Prostate gland (tissue), 2 donors: ENCODE measurements at places on chromosomes 7 and 10. TPM values are rescaled to one million over a fixed set of nuclear protein-coding genes. Genes with fewer than 3 reads are reported as not detected.

The DPCD gene
- total RNA-seq, result 23.9 TPM

DNA sequence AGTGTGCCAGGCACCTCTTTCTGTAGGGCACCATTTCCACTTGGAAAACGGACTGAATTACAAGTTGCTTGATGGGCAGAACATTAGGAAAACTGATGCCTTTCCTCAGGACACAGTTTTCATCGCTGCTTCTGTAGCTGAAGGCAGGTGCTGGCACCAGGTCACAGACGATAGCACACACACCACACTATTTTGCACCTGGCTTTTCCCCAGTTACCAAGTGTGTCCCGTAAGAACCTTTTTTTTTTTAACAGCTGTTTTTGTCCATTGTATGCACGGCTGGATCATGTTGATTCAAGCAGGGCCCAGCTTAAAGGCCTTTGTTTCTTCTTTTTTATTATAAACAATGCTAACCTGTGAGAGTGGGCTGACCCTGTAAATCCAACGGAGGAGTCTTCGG, 1.3 kb upstream of the GET4 start:
- no peak for DNase-seq

DNA sequence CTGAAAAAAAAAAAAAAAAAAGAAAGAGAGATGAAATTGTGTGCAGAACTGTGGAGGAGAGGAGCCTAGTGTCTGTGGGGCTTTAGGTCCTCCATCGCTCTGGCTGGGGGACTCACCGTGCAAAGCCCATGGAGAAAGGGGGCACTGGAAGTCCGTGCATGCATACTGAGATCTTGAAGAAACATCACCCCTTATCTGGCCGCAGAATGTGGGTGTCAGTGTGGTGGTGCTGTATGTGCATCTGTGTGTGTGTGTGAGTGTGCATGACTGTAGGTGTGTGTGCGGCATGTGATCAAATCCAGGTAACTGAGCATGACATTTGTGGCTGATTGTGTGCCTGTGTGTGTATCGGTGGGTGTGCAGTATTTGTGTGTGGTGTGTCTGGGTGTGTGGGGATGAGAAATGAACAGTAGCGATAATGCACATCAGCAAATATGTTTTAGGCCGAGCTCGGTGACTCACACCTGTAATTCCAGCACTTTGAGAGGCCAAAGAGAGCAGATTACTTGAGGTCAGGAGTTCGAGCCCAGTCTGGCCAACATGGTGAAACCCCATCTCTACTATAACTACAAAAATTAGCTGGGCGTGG, 8.8 kb upstream of the CLDN3 start:
- no peak for DNase-seq

The TAS2R5 gene
- total RNA-seq, result 2.5 TPM

- DNase-seq, result peak; percentile 30
Observed at GRCh38 chr7:101816595-101817470, 593 bp upstream of the CUX1 start.

DNA sequence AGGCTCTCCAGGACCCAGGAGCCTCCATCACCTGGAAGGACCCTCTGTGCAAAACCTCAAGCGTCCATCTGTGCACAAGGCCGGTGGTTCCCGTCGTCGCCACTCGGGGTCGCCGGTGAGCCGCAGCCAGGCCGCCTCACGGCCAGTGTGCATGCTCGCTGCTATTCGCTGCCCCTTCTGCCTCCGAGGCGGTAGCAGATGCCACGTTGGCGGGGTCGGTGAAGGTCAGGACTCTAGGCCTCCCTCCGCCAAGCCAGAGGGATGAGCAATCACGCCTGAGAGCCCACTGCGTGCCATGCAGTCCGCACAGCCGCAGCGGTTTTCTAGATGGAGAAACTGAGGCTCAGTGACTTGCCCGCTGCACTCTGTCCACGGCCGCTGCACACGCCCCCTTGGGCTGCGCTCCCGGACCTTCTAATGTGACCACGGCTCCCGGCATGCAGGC, 5.7 kb downstream of the UPK3B start:
- peak; percentile 34 for DNase-seq

GRCh38 chr7:16711730-16712129, 41.8 kb upstream of the TSPAN13 start:
- no peak for DNase-seq

DNA sequence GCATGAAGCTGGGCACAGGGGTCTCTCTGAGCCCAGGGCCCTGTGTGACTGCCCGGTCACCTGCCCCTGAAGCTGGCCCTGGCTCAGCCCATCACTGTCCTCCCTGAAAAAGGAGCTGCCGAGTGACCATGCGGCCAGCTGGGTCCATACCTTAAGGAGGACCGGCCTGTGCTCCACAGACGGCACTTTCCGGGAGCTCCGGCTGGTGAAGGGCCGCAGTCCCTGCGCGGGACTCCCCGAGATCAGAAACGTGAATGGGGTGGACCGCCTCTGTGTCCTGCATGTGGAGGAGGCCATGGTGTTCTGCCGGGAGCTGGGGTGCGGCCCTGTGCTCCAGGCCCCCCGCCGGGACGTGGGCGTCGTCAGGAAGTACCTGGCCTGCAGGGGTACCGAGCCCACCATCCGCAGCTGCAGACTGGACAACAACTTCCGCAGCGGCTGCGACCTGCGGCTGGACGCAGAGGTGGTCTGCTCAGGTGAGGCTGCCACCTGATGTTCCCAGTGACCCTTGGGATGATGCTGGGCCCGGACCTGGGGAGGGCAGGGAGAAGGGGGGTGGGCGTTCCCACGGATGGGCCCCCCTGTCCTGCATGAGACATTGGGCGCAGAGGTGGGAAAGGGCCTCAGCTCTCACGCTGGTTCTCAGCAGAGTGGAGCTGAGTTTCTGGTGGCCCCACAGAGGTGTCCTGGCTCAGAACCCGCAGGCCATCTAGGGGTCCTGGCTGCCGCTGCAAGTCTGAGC, 3.5 kb downstream of the SCART1 start:
- peak; percentile 3 for DNase-seq

The CPED1 gene
- 10.7 TPM for total RNA-seq

- no peak for DNase-seq
Observed at GRCh38 chr10:36089790-36090440, 447.8 kb upstream of the FZD8 start.

DNA sequence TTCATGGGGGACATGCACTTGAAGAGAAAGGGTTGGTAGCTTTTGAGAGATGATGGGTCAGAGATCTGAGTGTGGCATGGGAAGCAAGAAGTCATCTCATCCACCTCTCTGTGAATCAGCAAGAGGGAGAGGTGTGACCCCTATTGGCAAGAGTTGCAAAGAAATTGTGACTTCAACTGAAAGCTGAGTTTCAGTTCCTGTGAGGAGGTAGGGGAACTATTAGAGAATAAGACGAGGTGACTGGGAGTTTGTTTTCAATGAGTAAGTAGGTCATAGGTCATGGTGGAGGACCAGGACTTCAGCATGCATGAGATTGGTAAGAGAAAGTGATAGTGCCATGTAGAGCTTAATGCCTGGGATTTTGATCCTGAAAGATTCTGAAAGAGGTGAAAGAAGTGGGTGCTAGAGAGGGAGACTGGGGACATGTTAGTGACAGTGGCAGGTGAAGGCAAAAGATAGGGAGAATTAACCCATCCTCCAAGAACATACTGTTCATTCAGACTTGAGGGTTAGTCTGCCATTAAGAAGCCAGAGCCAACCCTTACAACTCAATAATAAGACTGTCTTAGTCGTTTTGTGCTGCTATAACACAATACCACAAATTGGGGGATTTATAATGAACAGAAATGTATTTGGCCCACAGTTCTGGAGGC, 75.5 kb upstream of the CAPZA2 start:
- no peak for DNase-seq

DNA sequence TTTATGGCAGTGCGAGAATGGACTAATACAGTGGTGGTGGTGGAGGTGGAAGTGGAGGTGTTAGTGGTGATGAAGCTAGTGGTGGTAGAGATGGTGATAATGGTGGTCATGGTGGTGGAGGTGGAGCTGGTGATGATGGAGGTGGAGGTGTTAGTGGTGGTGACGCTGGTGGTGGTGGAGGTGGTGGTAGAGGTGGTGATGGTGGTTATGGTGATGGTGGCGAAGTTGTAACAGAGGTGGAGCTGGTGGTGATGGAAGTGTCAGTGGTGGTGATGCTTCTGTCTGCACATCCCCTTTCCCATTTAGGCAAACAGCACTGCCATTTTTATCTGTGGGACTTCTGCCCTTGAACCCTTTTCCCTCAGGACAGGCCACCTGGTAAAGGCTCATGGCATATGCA, 7.4 kb upstream of the PTPRN2 start:
- no peak for DNase-seq

The ZNF716 gene
- total RNA-seq, result not detected

- DNase-seq, result no peak
Observed at GRCh38 chr7:86326847-86327246, 316.9 kb upstream of the GRM3 start.

The OR9A2 gene
- total RNA-seq, result not detected

GRCh38 chr10:131972474-131973071, 9.2 kb downstream of the BNIP3 start:
- DNase-seq, result no peak

DNA sequence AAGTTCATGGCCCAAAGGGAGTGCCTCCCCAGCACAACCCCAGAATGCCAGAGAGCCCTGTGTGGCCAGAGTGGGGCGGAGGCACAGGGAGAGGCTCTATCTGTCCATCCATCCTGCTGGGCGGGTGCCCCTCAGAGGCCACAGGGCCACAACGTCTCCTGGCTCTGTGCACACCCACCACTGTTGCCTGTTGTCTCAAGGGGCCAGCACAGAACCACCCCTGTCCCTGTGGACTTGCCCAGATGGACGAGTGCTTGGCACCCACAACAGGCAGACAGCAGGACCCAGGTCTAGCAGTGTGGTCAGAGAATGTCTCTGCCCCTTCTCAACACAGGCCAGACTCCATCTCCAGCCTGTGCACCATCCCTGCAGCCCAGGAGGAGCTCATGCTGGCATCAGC, 92.8 kb downstream of the PAXIP1 start:
- DNase-seq, result no peak

GRCh38 chr7:135799881-135800280, 51.3 kb upstream of the FAM180A start:
- no peak for DNase-seq

DNA sequence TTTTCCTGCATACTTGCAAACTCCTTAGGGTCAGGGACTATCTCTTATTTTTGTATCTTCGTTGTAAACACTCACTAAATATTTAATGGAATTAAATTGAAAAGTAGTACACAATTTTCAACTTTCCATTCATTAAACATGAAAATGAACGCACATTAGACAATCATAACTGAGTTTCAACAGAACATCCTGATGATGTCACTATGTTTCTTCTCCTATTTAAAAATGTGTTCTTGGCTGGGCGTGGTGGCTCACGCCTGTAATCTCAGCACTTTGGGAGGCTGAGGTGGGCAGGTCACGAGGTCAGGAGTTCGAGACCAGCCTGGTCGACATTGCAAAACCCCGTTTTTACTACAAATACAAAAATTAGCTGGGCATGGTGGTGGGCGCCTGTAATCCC, 14.1 kb upstream of the PURB start:
- DNase-seq, result no peak

- no peak for DNase-seq
Observed at GRCh38 chr7:142703655-142704305, 45.5 kb upstream of the PRSS1 start.

The FFAR4 gene
- total RNA-seq, result not detected

GRCh38 chr10:75541411-75541810, 110.0 kb downstream of the LRMDA start:
- no peak for DNase-seq

DNA sequence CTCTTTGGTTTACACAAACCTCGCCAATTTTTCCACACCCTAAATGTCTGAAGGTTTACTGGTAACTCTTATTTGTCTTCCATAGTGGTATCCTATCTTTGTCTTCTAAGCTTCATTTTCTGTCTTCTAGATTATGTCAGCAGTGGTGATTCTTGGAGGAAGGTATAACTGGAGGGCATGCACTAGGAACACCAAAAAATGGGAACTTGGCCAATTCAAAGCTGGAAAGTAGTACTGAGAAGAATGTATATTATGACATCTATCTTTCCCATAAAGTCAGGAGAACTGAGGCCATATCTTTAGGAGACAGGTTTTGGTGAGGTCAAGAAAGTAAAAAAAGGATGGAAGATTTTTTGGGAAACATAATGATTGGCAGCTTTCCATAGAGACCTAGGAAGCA, 113.3 kb downstream of the CPEB3 start:
- no peak for DNase-seq

- DNase-seq, result no peak
Observed at GRCh38 chr7:68509054-68509453, 1089.2 kb upstream of the AUTS2 start.

The SHH gene
- total RNA-seq, result 1.2 TPM

DNA sequence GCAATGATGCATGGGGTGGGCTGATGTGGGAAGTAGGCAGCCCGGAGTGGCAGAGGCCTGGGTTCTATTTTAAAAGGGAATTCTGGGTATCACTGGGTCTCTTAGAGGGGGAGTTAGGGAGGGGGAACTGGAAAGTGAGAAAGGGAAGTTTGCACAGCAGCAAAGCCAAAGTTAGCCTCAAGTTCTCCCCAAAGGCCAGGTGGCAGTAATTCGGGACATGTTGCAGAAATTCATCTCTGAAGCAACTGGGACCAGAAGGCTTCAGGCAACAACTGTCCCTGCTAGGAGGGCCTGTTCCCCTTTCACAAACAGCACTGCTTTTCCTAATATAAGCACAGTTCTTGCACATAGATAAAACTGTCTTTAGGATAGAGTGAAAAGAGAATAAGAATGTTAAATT, 67.4 kb downstream of the NOD1 start:
- no peak for DNase-seq

DNA sequence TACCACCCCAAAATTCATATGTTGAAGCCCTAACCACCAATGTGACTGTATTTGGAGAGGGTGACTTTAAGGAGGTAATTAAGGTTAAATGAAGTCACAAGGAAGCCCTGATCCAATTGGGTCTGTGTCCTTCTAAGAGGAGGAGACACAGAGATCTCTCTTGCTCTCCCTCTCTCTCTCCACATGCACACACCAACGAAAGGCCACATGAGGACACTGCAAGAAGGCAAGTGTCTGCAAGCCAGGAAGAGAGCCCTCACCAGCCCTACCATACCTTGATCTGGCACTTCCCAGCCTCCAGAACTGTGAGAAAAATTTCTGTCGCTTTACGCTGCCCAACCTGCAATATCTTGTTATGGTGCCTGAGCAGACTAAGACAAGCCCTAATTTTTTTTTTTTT, 56.0 kb upstream of the NEBL start:
- DNase-seq, result no peak

DNA sequence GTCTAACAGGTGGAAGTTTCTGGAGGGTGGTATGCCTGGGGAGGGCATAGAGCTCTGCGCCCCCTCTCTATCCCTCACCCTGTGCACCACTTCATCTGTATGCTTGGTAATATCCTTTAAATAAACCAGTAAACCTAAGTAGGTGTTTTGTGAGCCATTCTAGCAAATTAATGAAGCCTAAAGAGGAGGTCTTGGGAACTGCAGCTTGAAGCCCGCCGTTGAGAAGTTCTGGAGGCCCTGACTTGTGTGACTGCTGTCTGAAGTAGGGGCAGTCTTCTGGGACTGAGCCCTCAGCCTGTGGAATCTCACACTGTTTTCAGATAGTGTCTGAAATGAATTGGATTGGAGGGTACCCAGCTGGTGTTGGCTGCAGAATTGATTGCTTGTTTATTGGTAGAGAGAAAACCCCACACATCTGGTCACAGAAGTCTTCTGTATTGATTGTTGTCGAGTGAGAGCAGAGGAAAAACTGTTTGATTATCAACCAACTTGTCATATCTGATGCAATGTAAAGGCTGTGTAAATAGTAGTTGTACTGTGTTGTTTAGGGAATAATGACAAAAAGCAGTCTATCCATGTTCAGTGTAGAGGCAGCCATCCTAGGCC, 4.7 kb downstream of the CRCP start:
- no peak for DNase-seq

The CCDC172 gene
- total RNA-seq, result not detected

GRCh38 chr10:63965846-63966245, 444.6 kb downstream of the REEP3 start:
- no peak for DNase-seq
